ENCODE measurements at places on chromosomes 2 and 18.

DNA sequence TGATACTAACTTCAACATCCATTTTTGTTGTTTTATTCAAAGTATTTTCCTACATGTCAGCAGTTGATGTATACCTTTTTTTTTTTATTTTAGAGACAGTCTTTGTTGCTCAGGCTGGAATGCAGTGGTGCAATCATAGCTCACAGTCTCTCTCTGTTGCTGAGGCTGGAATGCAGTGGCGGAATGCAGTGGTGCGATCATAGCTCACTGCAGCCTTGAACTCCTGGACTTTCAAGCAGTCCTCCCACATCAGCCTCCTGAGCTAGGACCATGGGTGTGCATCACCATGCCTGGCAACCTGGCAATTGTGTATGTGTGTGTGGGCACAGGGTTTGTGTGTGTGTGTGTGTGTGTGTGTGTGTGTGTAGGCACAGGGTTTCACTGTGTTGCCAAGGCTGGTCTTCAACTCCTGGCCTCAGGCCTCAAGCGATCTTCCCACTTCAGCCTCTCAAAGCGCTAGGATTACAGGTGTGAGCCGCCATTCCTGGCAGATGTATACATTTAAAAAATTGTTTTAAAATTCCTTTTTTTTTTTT, 24.8 kb downstream of the SANBR start:
- DNase-seq: no peak

- DNase-seq: no peak
These were observed 38.1 kb downstream of the KCNF1 start for GRCh38 chr2:10949835-10950234.

GRCh38 chr18:8413751-8414150, 195.5 kb upstream of the RAB12 start:
- no peak for DNase-seq

GRCh38 chr2:4502230-4502843, 799.0 kb downstream of the DCDC2C start:
- no peak for DNase-seq

DNA sequence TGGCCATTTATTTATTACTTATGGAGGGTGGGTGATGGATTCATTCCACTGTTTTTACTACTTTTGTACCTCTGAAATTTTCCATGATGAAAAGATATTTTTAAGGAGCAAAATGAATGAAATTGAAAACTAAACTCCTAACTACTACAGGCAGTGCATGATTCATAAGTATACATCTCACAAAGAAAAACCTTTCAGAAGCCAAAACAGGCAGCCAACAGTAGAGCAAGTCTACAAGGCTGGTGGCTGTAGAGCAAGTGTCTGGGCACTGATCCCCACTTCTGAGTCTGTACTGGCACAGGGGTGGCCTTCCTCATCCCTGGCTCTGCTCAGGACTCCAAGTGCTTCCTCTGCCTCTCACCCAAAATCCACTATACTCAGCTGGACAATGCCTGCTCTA, 8.2 kb upstream of the RMP24 start:
- DNase-seq: no peak

DNA sequence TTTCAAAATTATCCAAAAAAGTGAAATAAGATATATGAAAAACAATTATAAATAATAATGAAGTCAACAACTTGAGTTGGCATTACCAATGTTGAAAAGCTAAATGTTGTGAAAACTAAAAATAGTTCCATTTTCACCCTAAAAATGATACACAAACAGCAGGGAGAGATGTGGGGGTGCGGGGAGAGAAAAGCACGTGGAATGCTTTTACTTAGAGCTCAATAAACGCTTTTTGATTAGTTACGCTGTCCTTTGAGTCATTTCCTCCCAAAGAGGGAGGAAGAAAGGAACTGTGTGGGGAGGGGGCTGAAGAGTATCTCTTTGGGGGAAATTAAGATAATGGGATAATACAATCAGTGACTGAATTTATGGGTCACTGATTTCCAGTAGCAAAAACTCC, 29.2 kb downstream of the ZNF521 start:
- DNase-seq: no peak

DNA sequence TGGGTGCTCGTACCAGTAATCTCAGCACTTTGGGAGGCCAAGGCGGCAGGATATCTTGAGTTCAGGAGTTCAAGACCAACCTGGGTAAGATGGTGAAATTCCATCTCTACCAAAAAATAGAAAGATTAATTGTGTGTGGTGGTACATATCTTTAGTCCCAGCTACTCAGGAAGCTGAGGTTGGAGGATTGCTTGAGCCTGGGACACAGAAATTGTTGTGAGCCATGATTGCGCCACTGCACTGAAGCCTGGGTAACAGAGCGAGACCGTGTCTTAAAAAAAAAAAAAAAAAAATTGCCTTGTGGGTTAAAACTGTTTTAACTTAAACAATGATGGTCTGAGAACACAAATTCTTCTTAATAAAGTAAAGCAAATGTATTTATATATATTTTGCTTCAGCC, 49.6 kb downstream of the ATP9B start:
- no peak for DNase-seq

GRCh38 chr2:25905126-25905525, 26.8 kb upstream of the ASXL2 start:
- DNase-seq: no peak

DNA sequence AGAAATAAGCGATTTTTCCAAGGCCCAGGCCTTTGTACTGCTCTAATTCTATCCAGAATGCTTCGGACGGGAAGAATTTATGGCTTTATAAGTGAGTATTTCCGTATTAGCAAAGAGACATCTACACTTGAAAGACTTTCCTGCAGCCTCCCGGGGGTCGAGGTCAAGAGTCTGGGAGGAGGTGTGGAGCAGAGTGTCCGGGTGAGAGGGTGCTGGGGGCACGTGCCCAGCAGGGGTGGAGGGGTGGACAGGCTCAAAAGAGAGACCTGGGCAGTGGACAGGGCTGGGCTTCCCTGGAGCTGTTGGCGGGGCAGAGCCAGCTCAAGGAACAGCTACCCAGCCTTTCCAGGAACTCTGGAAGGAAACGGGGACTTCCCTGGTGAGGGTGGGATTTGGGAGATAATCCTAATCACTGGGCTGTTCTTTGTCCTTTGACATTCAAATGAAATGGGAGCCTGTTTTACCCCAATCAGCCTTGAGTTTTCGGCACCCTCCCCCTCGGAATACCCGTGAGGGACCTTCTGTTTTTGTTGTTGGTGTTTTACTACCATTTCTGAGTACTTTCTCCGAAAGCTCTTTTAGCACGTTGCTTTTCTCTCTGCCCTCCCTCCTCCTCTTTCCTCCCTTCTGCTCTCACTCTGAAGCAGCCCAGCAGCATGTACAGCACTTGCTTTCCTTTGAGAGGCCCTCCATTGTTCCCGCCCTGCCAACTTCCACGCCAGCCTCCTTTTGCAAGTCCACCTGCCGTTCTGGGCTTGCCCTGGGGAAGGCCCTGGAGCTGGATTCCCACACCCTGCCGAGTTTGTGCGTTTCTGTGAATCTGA, 164.7 kb downstream of the AGAP1 start:
- no peak for DNase-seq

DNA sequence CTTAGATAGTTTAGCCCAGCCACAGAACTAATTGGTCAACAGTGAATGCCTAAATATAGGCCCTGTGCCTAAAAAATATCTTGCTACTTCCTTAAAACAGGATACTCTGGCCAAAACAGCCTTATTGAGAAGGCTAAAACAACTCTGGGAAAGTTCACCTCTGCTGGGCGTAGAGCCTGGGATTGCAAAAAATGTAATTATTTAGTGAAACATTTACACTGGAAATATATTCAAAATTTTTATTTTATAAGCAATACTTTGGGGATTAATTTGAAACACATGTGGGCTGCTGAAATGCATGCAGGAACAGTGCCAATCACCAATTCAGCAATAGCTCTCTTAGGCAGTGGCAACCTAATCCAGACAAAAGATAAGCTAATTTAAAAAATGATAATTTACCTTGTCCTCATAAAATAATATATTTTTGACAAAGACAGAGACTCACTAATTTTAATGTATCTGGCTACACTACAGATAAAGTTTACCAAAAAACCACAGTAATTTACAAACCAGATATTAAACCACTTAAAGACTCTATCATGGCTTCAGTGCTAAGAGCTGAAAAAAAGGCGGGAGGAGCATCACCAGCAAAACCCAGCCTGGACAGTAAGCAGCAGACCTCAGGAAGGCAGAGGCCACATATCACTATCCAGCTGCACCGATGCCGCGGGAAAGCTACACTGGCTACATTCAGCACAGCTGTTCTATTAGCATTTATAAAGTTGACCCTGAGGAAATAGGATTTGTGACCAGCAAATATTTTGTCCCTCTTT, 18.5 kb downstream of the TRAK2 start:
- DNase-seq: no peak

DNA sequence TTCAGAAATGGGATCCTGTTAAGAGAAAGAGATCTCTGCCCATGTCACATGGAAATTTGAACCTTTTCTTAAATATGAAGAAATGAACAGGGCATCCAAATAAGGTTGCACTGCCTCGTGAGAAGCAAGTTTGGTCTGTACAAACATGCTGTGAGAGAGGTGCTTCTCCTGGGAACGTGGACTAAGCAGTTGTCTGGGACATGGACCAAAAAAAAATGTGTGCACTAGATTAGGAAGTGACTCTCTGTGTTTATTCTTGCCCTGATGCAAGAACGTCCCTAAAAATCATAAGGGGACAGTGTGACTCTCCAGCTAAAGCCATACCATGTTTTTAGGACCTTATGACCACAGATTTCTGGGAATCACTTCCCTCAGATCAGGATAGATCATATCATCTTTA, 23.7 kb upstream of the GCG start:
- no peak for DNase-seq

- no peak for DNase-seq
These were observed 86.5 kb downstream of the ACTR3 start for GRCh38 chr2:113976277-113976928.

- no peak for DNase-seq
These were observed 426.2 kb downstream of the LRATD1 start for GRCh38 chr2:15058721-15059157.

- DNase-seq: no peak
These were observed 78.4 kb downstream of the MARCHF4 start for GRCh38 chr2:216293883-216294282.

- peak; percentile 37 for DNase-seq
These were observed at the start of gene PROKR1 for GRCh38 chr2:68643011-68643873. PROKR1 (plus strand) TSS chr2:68643579; CDS start chr2:68645822, 2,243 bp downstream.

DNA sequence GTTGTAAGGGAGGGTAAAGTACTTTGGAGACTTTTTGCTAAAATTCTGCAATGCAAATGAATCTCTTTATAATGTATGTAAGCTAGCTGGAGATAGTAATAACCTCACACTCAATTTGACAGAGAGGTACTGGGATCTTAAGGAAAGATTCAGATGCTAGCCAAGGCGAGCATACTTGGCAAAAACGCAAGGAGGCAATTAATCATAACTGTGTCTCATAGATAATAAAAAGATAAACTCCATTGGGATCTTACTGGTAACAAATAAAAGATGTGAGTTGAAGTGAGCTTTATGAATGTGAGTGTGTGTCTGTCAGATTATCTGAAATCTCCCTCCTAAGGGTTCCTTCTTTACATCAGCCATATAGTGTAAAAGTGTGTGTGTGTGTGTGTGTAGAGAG, 533.0 kb downstream of the TMX3 start:
- DNase-seq: no peak

DNA sequence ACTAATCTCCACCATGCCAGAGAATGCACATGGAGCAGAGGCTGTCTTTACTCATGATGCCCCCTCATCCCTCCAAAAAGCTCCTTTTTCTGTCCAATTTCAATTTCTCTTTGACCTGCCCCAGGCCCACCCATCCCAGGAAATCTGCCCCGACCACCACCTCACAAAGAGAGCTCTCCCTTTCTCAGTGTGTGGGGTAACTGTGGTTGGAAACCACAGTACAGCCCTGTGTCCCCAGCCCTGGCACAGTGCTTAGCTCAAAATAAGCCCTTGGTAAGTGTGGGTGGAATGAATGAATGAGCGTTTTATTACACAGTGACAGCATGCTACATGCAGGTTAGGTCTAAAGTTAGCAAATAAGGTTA, 43.7 kb upstream of the CAB39 start:
- DNase-seq: no peak

DNA sequence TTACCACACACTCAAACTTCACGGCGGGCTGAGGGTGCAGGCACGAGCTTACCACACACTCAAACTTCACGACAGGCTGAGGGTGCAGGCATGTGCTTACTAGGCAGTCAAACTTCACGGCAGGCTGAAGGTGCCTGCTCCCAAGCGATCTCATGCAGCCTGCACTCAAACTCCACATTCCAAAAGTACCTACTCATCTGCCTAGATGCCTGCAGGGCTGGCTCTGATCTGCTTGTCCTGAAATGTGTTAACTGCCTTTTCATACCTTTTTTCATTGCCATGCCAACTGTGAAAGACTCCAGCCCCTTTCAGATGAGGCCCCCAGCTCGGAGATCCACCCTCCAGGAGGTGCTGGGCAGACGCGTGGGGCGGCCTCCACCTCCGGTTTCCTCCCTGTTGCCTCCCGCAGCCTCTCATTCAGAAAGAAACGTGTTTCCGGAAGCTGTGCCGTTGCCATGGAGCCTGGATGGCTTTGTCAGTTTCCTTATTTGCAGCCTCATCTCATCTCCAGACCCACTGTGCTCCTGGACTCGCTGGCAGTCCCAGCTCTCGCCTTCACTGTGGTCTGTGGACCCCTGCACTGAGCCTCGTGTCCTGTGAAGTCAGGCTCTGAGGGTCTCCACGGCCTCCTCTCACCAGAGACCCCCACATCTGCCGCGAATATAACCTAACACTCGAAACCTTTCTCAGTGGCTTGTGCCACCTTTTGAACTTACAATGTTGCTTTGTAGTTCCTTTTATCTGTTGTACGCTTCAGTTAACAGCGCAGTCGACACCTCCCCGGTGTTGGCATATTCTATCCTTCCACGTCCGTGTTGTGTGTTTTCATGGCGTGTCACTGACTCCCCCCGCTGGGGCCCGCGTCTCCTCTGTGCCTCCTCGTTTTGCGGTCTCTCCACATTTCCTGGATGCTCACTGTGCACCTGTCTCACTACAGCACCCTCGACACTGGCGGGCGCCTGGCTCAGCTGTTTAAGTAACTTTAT, 106.1 kb upstream of the ALKAL2 start:
- DNase-seq: no peak

GRCh38 chr2:11480406-11480805, 14.4 kb upstream of the E2F6 start:
- DNase-seq: no peak

- DNase-seq: no peak
These were observed 57.9 kb downstream of the NCK2 start for GRCh38 chr2:105802587-105802986.

GRCh38 chr18:43389163-43389562, 111.9 kb upstream of the SYT4 start:
- DNase-seq: no peak

DNA sequence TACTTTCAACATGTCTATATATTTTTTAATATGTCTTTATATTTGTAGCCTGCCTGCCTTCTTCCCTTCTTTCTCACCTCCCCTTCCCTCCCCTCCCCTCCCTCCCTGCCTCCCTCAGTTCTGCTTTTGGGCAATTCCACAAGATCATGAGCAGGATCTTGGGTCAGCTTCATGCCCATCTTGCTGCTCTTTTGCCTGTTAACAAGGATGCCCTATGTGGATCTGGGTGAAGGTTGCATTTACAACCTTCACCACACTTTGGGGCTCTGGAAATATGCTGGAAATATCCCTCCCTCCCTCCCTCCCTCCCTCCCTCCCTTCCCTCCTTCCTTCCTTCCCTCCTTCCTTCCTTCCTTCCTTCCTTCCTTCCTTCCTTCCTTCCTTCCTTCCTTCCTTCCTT, 334.1 kb upstream of the FAM98A start:
- DNase-seq: no peak
